ENCODE measurements at places on chromosomes 12 and 14.

GRCh38 chr14:50659327-50659974, 8.7 kb downstream of the SAV1 start:
- DNase-seq, result no peak

GRCh38 chr14:104424406-104425072, 155.0 kb upstream of the C14orf180 start:
- no peak for DNase-seq

DNA sequence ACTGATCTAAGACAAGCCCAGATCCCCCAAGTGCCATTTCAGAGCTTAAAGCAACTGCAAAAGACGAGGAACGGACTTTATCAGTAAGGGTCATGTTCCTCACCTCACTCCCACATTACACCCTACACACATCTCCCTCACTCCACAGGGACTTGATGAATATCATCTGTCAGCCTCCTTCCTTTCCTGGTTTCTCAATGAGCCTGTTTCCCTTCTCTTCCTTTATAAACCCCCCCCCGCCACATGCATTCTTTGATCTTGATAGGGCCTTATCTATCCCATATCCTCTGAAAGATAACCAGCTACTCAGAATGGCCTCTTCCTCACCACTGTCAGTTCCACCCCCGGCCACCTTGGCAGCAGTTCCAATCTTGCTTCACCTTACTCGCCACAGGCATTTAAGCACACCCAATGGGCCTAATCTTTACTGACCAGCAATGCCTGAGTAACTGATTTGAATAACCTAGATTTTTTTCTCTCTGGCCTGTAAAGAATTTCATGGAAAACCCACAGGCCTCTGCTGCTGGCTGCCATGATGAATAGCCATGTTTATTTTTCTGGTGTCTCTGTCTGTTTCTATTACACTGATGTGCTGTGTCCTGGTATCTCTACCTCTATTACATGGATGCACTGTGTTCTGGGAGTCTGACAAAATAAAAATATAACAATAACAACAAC, 138.7 kb downstream of the PHLDA1 start:
- DNase-seq, result no peak

GRCh38 chr12:131118371-131118770, 164.7 kb downstream of the ADGRD1 start:
- no peak for DNase-seq

- no peak for DNase-seq
Measured at GRCh38 chr12:93565760-93566159, 6.7 kb upstream of the SOCS2 start.

DNA sequence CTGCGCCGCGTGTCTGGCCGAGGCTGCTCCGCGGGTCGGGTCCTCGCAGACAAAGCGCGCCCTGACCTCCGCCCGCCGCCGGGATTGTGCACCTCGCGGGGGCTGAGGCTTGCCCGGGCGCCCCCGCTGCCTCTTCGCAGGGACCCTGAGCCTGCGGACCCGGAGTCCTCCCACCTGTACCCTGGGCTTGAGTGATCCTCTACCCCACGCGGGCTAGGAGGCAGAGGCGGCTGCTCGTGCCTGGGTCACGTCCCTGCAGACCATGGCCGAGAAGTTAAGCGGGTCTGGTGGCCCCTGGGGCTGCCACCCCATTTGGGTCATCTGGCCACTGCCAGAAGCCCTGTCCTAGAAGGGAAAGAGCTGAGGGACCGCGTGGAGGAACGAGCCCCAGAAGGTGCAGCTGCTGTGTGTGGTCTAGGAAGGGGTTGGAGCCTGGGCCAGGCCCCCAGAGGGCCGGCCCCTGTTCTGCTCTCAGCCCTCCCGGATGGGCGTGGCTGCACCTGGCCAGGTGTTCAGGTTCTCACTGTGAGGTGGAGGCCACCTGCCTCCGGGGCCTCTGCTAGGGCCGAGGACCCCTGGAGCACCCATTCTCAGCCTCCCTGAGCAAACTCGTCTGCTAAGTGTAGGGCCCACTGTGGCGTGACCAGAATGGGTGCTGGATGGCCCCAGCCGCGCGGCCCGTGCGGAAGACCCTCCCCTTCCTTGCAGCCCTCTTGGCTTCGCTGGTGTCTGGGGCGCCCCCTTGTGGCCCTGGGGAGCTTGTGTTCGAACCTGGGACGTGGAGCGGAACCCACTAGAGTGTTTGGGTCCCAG, 49.6 kb downstream of the LRCOL1 start:
- DNase-seq, result peak; percentile 62

DNA sequence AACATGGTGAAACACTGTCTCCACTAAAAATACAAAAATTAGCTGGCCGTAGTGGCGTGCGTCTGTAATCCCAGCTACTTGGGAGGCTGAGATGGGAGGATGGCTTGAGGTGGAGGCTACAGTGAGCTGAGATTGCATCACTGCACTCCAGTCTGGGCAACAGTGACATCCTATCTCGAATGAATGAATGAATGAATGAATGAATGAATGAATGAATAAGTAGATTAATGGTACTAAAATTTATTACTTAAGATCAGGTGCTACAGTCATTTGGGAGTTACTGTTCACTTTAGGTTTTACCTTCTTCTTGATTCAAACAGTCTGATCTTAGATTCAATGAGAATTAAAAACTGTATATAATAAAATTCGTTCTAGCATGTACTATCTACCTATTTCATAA, 31.6 kb upstream of the WDR89 start:
- DNase-seq, result no peak

GRCh38 chr12:19288603-19289244, 150.6 kb upstream of the AEBP2 start:
- DNase-seq, result no peak

DNA sequence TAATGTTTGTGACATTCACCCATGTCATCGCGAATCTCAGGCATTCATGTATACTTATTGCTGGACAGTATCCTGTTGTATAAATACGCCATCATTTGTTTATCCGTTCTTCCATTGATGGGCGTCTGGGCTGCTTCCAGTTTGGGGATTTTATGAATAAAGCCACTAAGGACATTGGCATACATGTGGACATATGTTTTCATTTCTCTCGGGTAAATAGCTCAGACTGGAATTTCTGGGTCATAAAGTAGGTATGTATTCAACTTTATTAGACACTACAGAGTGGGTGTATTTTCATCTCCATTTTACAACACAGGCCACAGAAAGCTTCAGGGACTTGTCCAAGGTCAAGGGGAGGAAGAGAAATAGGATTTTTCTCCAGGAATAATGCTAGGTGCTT, 48.9 kb downstream of the HRK start:
- no peak for DNase-seq

DNA sequence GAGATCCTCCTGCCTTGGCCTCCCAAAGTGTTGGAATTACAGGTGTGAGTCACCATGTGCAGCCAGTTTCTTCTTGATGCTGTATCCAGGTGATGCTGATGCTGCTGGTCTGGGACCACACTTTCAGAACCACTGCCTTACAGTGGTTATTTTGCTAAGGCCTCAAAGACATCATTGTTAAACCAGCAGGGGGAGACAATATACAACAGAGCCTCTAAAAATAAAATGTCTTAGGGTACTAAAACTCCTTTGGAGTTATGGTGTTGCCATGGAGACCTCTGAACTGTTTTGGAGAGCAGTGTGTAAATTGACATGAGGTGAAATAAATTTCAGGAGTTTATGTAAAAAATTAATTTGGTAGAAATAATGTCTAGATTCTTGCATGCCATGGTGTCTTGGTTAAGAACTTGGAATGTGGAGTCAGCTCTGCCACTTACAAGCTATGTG, 1.1 kb upstream of the ARG2 start:
- DNase-seq, result no peak

DNA sequence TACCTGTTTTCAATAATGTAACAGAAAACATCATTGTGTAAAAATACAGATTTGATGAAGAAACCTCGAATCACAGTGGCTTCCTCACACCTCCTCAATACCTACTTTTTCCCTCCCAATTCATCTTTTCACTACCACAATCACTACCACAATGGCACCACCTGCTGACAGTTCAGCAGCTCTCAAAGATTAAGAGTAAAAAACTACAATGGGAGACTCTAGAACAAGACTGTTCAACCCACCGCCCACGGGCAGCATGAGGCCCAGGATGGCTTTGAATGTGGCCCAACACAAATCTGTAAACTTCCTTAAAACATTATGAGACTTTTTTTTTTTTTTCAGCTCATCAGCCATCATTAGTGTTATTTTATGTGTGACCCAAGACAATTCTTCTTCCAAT, 15.2 kb downstream of the MED6 start:
- DNase-seq, result no peak

DNA sequence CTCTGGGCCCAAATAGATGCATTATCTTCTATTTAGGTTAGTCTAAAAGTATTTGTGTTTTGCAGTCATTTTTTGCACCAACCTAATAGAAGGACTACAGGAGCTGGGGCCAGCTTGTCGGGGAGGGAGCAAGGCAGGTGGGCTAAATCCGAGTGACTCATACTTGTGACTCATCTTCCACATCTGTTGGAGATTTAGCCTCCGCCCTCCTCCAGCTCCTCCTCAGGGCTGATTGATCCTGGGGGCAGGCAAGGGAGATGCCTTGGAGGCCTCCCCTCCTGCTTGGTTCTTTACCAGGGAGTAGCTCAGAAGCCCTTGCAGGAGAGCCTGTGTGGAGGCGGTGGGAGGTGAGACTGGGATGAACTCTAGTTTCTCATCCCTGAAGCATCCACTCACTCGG, 27.9 kb downstream of the RHOF start:
- DNase-seq, result no peak

DNA sequence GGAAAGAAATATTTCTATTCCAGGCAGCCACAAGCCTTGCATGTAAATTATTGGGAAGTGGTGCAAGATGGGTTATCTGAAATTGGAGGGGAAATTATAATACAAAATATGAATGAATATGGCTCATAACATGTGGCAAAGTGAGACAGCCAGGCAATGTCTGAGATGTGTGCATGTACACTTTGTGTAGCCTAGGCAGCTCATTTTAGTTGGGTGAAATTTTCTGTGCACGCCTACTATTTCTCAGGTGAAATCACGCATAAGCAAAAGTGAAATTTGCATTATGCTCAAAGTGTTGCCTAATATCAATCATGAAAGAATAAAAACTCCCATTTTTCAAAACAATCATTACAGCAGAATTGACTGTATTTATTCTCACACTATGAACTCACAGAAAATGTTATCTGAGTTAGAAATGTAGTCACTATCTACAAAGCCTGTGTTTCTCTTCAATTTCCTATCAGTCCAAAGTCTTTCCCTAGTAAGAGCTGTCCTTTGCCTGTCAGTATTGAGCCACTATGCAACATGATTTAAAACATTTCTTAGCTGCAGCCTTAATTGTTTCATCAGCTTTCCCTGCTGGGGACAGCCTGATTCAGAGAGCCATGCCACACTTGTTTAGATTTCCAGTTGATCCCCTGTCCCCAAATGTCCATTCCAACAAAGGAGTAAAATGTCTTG, 80.7 kb downstream of the EPS8 start:
- DNase-seq, result no peak

- DNase-seq, result no peak
Measured at GRCh38 chr12:59320112-59320511, 275.7 kb upstream of the SLC16A7 start.

- DNase-seq, result no peak
Measured at GRCh38 chr12:30423330-30423729, 272.3 kb downstream of the IPO8 start.

GRCh38 chr12:42704810-42705401, 115.4 kb upstream of the PRICKLE1 start:
- no peak for DNase-seq

DNA sequence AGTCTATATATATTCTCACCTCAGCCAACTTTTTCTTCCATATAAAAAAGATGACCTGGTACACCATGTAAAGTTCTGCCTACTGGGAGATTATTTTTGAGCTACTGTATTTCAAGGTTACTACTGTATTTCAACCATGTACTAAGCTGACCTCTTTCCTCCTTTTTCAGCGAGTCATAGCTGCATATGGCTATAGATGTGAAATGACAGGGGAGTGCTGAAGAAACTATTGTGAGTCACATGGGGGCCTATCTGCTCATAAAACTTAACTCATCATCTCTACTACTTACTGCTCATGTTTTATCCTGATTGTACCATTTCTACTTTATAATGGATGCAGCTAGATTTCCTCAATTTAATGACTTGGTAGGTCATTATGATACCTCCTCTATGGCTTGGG, 571.4 kb upstream of the ATP2B1 start:
- DNase-seq, result no peak

- no peak for DNase-seq
Measured at GRCh38 chr12:69062621-69063237, 129.8 kb upstream of the CPM start.

- DNase-seq, result no peak
Measured at GRCh38 chr14:80664576-80664975, 277.0 kb downstream of the CEP128 start.

- no peak for DNase-seq
Measured at GRCh38 chr14:94164685-94165431, 9.3 kb upstream of the PPP4R4 start.

DNA sequence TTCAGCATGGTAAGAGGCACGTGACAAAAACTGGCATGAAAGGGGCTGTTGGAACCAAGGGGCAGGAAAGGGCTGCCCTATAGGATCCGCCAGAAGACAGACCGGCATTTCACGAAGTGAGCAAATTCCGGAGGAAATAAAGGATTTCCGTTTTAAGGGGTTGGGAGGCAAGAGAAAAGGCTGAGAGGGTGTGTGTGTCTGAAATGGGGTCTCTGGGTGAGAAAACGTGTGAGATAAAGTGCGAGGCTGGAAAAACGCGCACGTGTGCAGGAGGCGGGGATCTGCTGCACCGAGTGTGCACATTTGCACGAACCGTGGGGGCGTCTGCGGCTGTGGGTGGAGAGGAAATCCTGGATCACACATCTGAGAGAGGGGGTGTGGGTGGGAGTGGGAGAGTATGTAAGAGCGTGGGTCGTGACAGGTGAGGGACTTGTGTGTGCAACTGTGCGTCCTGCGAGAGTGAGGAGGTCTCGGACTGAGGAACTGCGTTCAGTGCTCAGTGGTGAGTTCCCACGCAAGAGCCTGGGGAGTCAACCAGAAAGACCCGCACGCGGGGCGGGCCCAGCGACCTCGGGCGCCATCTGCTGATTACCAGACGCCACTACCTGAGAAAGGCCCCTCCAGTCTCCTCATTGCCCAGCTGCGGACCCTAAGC, 37.0 kb upstream of the P2RX7 start:
- DNase-seq, result peak; percentile 64

- peak; percentile 24 for DNase-seq
Measured at GRCh38 chr12:9649532-9649940, 20.0 kb upstream of the CLEC2D start.

GRCh38 chr12:80189241-80189640, 89.9 kb downstream of the OTOGL start:
- no peak for DNase-seq

DNA sequence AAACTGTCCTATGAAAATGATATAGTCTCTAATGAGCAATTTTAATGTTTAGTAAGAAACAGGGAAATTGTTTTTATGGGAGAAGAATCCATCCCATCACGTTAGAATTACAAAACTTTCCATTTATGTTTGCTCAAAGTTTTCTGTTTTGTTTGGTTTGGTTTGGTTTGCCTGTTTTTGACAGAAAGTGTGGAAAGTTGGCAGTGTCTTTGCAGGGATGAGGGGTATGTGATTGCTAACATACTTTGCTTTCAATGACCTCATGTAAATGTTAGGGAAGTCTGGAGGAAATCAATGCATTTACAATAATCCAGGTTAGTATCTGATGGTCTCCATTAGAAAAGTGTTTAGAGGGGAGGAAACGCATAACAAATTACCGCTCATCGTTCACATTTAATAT, 12.3 kb upstream of the NAV3 start:
- DNase-seq, result no peak

- DNase-seq, result no peak
Measured at GRCh38 chr14:51398898-51399297, 158.9 kb downstream of the TMX1 start.

GRCh38 chr12:101597164-101597563, 2.4 kb downstream of the MYBPC1 start:
- no peak for DNase-seq

Measured in activated naive CD4-positive, alpha-beta T cell (primary cell).